ENCODE measurements at places on chromosomes 2 and 18.

- no peak for DNase-seq
Measured at GRCh38 chr2:182324665-182325064, 102.2 kb downstream of the PDE1A start.

DNA sequence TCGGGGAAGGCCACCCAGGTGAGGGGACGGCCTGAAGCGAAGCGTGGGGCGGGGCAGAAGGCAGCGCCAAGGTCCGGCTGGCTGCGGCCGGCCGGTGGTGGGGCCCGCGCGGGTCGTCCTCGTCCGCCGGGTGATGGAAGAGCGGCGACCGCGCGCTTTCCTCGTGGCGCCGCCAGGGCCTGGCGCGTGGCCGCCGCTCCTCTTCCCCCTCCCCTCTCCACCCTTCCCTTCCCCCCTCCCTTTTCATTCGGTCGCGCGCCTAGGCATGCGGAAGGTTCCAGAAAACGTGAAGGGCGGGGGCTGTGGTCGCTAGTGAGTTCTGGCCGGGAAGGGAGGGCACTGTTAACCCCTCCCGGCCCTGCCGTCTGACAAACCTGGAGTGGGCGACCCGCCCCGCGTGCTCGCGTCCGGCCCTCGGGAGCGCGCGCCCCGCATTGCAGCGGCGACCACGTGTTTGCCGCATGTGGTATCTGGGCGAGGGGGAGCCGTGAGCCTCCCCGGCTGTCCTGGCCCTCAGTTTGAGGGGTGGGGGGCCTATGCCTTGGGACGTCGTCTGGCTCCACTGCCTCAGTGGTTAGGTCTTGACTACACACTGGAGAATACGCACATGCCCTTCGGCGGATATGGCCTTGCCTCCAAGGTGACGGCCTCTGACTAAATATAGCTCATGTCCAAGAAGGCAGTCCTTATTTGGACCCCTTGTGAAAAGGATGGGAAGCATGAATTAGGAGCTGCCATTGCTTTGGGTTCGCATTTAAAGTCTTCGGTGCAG, 579 bp downstream of the MAT2A start:
- DNase-seq, result peak; percentile 54

GRCh38 chr18:78776706-78777285, 202.8 kb upstream of the SALL3 start:
- no peak for DNase-seq

DNA sequence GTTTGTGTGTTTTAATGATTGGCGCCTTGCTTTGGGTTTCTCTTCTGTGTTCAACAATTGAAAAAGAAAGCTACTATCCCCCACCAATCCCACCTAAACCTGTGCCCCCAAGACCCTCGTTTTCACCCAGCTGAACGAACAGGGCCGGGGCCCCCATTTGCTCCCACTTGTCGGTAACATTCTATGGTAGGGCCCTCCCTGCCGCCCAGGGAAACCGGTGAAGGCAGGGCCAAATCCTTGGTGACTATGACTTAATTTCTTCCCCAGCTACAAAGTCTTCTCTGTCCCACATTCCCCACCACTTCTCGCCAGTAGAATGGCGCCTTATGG, 598 bp upstream of the SNRNP200 start:
- DNase-seq, result no peak

DNA sequence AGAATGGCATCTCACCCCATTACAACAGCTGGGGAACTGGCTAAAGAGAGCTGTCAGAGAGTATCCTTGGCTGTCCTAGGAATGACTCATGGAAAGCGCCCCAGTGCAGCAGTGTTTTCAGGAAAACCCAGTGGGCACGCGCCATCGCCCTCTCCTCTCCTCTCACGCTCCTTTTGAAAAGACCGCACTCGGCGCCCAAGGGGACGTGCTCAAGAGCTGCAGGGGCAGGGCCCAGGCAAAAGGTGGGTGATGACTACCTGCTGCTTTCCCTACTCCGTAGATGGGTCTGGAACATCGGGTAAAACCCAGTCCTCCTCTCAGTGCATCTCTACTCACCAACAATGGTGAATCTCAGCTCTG, 68.1 kb downstream of the EMILIN2 start:
- DNase-seq, result no peak

- DNase-seq, result no peak
Measured at GRCh38 chr2:143680885-143681405, 551.7 kb downstream of the ARHGAP15 start.

Measured in caudate nucleus (tissue), 63 donors.